Stimulated activated CD4-positive, alpha-beta T cell treated with anti-CD3 and anti-CD28 coated beads, Interleukin-4, amount 100 ng/mL, for 1 hour (primary cell): ENCODE measurements at places on chromosomes 2 and 18.
A peak's percentile ranks its signal among the peaks of the same experiment; 100 is the strongest.

DNA sequence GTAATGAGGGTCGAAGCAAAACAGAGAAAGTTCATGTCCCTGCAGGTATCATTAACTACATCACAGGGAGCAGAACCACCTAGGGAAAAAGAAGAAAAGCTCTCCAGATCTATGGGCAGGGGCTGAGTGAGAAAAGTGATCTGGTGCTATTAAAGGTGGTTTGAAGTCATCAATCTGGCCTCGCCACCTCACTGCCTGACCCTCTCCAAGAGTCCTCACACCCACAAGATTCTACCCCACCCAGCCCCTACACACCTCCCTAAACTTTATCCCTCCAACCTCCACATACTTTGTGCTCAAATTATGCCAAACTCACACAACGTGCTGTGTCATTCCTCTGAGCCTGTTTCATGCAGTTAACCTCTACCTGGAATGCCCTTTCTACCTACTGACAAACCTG, 2.2 kb downstream of the GALNT14 start:
- DNase-seq: no peak

- DNase-seq: no peak
Measured at GRCh38 chr2:58904095-58904494, 663.0 kb upstream of the FANCL start.

GRCh38 chr2:8563814-8564474, 117.9 kb upstream of the ID2 start:
- DNase-seq: no peak

DNA sequence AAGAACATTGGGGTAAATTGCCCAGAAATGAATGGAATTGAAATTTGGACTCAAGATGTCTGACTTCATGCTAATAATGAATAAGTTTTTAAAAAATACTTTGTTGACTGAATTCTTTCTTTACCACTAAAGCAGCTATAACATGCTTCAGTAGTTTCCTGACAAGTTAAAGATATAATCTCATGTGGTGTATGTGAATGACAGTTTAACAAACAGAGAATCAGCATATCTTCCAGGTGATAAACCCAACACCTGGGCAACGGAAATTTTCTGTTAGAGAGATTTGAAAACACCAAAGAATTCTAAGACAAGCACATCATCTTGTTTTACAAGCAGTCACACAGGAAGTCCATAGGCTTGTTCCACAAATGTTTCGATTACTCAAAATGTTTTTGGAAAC, 372.6 kb upstream of the VRK2 start:
- DNase-seq: no peak

DNA sequence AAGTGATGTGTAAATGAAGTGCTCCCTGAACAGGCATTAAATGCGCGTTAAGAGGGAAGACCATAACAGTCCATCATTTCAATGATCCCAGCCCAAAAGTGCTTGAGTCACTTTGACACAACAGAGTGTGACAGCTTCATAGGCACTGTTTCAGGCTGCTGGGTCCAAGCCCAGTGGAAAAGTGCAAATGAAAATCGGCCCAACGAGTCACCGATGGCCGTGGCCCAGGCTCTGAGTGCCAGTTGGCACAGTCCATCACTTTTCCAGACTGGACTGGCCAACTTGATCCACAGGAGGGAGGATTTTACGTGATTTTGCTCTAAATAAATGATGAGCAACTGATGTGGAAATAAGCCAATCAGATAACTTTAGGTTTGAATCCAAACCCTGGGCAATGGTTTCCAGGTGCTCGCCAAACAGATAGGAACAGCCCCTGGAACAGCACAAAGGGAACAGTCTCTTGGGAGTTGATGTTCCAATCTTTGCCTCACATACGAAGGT, 114.0 kb downstream of the SP3 start:
- DNase-seq: no peak

DNA sequence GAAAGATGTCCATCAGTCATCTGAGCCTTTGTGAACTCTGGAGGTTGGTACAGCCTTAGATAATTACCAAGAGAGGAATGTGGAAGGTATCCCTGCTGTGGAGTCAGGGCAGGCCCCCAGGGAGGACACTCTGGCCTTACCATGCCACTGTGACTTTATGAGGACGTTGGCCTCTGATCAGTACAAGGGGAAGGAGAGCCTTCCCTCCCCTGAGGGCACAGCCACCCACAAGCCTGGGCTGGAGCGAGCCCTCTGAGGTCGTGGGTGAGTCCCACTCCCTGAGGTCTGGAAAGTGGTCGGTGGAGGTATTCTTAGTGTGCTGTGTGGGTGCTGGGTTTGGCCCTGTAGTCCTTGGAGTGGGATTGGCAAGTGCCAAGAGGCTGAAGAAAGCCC, 91.6 kb downstream of the STPG4 start:
- no peak for DNase-seq

GRCh38 chr2:95074663-95075439, 46.8 kb downstream of the MRPS5 start:
- DNase-seq: peak; percentile 49

- no peak for DNase-seq
Measured at GRCh38 chr18:57561728-57562423, 24.6 kb downstream of the FECH start.

DNA sequence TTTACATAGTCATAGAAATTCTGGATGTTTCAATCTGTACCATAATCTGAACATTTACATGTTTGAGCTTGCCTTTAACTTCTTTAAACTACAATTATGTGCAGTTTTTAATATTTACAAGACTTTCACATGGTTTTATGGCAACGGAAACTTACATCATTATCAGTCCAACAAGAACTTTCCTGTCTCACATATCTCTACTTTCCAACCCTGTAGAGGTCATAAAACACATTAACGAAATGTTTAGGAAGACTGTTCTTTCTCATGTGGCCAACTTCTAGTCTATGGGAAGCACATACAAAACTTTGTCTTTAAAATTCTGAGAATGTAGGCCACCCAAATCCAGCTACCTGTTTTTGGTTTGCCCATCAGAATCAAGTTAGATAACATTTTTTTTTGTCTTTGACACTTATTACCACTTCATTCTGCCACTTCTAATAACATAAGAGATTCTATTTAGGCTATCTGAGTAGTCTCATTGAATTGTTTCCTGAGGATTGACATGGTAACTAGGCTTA, 693.2 kb downstream of the KCNJ3 start:
- no peak for DNase-seq

DNA sequence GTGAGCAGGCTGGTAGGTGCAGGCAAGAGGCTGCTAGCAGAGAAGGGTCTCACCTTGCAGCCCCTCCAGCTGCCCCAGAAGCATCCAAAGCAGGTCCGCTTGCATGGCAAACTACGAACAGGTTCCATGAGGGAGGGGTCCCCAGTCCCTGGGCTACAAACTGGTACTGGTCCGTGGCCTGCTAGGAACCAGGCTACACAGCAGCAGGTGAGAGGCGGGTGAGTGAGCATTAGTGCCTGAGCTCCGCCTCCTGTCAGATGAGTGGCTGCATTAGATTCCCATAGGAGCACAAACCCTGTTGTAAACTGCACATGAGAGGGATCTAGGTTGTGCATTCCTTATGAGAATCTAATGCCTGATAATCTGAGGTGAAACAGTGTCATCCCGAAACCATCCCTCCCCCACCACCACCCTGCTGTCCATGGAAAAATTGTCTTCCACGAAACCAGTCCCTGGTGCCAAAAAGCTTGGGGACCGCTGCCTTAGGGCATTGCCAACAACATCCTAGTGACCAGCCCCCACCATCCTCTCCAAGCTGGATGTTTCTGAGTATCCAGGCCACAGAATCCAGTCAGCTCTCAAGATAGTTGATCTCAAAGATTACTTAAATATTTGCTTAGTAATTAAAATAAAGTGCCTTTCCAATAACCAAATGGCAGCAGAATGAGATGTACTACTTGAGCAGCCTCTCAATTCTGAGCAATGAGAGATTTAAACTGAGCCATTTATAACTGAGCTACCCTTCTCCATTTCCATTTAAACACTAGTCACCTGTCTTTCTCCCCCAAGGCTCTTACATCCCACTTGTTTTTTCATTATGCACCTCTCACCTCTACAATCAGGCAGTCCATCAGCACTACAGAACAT, 32.4 kb downstream of the LRP2 start:
- no peak for DNase-seq

- DNase-seq: no peak
Measured at GRCh38 chr2:226187156-226187555, 612.5 kb downstream of the IRS1 start.

DNA sequence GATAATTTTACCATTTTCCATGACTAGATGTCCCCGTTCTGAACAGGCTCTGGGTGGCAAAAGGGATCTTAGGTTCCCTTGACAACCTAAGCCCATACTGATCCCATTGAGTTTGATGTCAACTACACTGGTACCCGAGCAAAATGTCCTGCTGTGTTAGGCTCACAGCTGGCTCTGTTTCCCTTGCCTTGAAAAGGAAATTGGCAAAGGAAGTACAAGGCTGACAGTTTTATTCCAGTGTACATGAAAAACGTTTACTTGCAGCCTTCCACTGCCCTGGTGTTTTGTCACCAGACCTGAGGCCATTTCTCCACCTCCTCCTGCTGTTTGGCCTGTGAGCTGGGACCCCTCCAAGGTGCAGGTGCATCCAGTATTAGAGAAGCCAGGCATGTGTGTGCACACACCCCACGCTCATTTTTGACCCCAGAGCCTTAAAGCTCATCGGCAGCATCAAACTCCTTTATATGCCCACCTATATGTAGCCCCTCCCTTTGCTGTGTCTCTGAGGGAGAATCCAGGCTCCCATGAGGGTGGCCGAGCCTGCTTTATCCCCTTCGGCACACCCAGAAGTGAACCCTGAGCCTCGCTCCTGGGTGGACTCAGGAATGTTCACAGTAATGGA, 171.3 kb downstream of the NDUFA10 start:
- no peak for DNase-seq

- DNase-seq: no peak
Measured at GRCh38 chr2:5749347-5749746, 57.2 kb downstream of the SOX11 start.

DNA sequence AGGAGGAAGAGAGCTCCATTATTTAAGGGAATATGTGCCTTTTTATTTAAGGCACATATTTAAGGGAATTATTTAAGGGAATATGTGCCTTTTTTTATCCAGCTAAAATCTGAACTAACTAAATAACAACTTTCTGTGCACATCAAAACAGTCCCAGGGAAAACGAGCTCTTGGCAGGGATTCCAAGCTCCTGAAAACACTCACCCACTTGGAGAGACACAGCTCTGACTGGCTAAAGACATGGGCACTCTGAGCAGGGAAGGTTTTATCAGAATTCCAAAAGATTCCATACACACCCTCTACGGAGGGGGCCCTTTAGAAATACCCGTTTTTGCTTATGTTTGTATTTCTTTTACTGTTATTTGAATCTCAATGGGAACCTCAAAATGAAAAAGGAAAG, 181.0 kb downstream of the ZNF516 start:
- DNase-seq: no peak

DNA sequence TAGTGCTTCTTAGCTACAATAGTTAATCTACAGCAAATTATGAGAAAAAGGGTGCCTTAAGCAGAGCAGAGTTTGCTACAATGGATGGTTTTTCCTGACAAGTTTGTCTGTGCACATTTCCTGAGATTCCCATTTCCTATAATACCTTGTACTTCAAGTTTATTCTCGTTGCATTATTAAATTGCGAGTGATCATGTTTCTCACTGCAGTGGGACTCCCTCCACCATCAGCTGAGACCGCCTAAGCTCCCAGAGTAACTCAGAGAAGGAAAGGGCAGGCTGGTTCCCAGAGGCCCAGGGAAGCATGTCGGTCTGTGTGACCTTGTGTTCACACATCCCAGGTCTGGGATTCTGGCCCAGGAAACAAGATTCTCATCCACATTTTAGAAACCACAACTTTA, 162.1 kb downstream of the ARL4C start:
- DNase-seq: no peak

- DNase-seq: no peak
Measured at GRCh38 chr18:12852566-12853315, 31.3 kb downstream of the PTPN2 start.

- no peak for DNase-seq
Measured at GRCh38 chr18:25786758-25787157, 303.7 kb downstream of the SS18 start.

- DNase-seq: no peak
Measured at GRCh38 chr2:179298666-179299065, 34.0 kb upstream of the SESTD1 start.

DNA sequence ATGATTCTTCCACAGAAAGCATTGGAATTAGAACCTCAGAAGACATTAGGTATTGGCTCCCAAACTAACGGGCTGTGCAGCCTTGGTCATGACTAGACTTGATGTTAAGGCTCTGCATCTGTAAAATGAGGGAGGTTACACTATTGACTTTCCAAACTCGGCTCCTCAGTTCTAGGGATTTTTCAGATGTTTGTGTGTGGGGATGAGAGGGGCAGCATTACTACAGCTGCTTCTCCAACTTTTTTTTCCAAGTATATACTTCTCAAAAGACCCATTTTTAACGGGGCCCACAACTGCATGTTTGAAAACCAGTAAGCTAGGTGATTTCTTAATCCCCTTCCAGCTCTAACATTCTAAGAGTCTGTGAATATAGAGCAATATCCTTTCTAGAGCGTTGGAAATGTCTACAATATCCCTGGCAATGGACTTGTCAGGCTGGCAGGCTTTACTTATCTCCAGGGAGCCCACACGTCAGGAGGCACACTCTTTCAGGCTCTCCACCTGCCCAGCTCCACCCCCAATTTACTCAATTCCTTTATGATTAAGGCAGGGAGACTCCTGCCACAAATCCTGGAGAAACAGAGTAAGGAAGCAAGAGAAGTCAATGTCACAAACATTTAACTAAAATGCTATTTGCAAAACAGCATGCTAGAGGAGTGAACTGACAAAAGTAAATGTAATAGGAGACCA, 844 bp upstream of the MPV17 start:
- no peak for DNase-seq

GRCh38 chr2:101089419-101089818, 61.8 kb downstream of the TBC1D8 start:
- no peak for DNase-seq

DNA sequence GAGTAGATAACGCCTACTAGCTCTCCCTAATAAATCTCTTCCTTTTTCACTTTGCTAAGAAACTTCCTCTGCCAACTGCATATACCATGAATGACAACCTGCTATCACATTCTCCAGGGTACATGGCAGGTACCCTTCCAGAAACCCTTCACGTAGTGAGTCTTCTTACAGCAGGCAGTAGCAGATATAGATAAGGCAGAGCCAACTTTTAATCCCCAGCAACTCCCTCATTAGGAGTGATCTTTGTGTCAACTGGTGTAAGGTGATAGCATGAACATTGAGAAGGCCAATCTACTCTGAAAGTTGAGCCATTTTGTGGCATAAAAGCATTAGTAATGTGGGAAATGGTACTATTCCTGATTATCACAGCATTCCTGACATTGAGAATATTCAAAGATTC, 5.7 kb upstream of the STK17B start:
- no peak for DNase-seq

DNA sequence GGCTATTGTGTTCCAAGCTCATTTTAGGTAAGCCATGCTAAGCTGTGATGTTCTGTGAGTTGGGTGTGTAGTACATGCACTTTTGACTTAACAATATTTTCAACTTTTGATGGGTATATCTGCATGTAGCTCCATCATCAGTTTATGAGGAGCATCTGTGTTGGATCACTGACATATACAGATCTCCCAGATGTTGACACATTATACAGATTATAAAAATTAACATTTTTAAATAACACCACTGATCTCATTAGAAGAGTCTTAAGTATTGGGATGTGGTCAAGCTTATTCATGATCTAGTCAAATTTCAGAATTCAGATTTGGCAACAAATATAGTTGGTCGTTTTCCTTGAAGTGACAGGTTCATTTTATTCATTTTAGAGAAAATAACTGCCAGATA, 51.7 kb downstream of the CAB39 start:
- DNase-seq: no peak

- DNase-seq: no peak
Measured at GRCh38 chr2:179581605-179582004, 279.8 kb downstream of the ZNF385B start.

- DNase-seq: no peak
Measured at GRCh38 chr2:231684314-231685223, 23.8 kb upstream of the PTMA start.
